ENCODE measurements at places on chromosomes 16 and 17. TPM values are rescaled to one million over a fixed set of nuclear protein-coding genes. Genes with fewer than 3 reads are reported as not detected.

DNA sequence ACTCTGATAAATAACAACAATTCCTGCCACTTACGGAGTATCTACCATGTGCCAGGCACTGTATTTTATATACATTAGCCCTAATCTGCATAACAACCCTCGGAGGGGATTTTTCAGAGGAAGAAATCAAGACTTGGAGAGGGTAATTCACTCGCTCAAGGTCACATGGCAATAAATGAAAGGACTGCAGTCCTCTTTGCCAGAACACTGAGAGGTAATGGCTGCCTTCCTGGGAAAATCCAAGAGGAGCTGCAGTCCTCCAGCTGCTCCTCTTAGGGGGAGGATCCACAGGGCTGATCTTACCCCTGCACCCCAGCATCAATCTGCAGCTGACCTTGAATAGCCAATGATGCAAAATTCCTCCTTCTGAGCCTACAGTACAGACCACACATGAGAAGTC is 114.1 kb upstream of the RPL38 start:
- DNase-seq: no peak

The DNAJA2 gene
- 83.0 TPM for total RNA-seq

DNA sequence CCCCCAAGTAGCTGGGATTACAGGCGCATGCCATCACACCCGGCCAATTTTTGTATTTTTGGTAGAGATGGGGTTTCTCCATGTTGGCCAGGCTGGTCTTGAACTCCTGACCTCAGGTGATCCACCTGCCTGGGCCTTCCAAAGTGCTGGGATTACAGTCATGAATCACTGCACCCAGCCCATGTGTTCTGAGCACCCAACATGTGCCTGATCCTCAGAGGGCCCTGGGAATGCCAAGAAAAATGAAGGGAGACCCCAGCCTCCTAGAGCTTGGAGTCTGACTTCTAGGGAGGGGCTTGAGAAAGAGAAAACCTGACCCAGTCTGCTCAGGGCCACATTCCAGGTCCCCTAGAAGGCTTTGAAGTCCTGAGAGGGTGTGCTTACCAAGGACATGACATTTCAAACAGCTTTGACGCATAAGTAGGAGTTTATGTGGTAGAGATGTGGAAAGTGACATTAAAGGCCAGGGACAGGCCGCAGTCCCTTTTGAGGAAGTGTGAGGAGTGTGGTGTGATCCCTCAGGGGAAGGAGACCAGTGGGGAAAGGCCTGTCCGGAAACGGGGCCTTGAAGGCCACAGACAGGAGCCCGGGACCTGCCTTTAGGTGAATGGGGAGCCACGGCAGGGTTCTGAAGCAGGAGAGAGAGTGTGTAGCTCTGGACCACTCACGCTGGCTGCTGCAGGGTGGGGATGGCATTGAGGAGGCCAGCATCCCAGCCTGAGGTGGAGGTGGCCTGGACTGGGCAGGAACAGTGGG is 1.1 kb upstream of the CCL22 start:
- DNase-seq: no peak

GRCh38 chr17:7403727-7403976 is 245 bp downstream of the TMEM256 start:
- DNase-seq: no peak

The ASPA gene
- total RNA-seq: not detected

The AMZ2 gene
- total RNA-seq: 72.7 TPM

The TSNAXIP1 gene
- total RNA-seq: 1.0 TPM

GRCh38 chr17:44351464-44351863 is 6.4 kb downstream of the GRN start:
- no peak for DNase-seq

DNA sequence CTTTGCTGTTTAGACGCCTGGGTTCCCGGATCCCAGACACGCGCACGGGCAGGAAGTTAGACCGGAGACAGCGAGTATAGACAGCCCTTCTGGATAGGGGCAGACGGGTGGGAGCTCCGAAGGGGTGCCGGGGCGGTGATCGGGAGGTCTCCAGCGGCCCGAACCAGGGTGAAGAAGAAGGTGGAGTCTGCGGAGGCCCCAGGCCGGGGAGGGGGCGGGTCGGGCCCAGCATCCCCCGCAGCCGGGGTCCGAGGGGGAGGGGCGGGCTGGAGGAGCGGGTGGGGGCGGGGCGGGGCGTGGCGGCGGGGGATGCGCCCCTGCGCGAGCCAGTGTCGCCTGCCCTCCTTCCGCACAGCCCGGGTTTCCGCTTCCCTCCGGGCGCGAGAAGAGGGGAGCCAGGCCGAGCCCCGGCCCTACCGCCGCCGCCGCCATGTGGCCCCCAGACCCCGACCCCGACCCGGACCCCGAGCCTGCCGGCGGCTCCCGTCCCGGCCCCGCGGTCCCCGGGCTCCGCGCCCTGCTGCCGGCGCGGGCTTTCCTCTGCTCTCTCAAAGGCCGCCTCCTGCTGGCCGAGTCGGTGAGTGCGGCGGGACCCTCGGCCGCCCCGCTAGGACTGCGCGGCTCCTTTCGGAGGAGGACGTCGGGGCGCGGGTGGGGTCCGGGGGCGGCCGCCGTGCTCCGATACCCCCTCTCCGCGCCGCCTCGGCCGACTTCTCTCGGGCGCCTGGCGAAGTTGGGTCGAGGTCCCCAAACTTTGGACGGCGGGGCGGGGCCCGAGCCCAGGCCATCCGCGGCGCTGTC is at the start of gene CMTM3:
Gene CMTM3, plus strand, starts transcription at position 329 of the 801 bp plus-strand sequence. Its CDS starts 102 bp downstream, at position 431.
- DNase-seq: peak; percentile 79

All from naive thymus-derived CD8-positive, alpha-beta T cell (primary cell).